ENCODE measurements at places on chromosomes 1 and 21.

GRCh38 chr1:244181867-244182266, 130.8 kb downstream of the ZBTB18 start:
- no peak for DNase-seq

DNA sequence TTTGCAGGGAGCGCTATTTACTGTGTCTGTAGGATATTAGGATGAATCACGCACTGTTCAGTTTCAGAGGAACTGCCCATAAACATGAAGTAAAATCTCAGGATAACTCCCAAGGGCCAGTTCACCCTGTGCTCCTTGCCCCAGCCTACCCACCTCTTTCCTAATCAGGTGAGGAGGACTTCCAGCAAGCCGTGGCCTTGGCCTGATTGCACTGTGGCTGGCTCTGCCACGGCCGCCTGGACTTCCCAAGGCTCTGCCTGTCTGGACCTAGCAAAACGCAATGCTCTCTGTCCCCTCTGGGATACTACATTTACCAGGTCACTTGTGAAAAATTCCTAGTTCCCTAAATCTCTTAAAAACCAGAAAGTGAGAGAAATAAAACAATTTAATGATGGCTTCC, 7.4 kb upstream of the ASCL5 start:
- no peak for DNase-seq

DNA sequence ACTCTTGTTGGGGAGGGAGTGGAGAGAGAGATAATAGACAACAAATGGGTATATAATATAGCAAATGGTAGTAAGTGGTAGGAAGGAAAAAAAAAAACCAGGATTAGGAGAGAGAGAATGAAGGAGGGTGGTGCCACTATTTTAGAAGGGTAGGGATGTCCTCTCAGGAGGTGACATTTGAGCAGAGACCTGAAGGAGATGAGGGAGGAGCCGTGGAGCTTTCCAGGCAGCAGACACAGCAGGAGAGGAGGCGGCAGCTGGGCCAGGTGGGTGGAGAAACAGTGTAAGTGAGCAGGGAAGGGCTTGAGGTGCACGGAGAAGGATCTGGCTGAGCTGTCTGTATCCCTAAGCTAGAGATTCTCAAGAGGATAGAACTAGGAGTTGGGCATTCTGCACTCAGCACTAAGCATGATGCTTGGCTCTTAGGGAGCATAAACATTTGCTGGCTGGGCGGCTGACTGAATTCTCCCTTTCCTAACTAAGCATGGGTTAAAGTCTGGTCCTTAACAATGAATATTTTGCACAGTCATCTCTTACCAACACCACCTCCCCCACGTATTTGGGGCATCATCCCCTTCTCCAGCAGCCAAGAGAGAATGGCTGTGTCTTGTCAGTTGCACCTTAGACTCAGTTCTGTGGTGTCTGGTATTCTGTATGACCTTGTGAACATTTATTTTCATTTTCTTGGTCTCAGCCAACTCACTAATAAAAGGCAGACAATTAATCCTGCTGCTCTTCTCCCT, 27.6 kb upstream of the SARS1 start:
- DNase-seq, result no peak

- no peak for DNase-seq
These were observed 39.5 kb downstream of the MEF2D start for GRCh38 chr1:156461109-156461508.

DNA sequence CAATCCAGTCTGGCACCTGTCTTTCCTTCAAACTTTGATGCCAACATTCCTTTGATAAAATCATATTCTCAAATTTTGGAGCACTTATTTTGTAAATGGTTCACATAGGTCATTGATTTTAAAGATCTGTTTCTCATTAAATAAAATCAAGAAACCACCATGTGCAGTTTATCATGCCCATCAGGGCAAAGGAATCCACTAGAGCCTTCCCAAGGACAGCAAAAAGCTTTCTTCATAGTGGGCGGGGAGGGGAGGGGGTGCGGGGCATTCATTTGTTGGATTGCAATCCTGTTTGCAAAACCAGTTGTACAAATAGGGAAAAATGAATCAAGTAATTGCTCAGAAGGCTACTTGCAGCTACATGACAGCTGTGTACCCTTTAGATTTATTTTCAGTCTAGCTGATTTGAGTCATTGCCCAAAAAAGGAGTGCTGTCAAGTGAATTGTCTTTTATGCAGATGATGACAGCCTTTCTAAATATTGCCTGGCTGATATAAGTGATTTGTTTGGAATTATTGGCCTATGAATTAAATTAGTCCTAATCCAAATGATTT, 23.0 kb downstream of the LRRC8B start:
- peak; percentile 35 for DNase-seq

- peak; percentile 54 for DNase-seq
These were observed 100.0 kb upstream of the HNRNPU start for GRCh38 chr1:244964112-244964971.

Data from hematopoietic multipotent progenitor cell treated with erythropoietin and hydrocortisone succinate and interleukin-3 and kit ligand, for 4 days (in vitro differentiated cells).